ENCODE measurements at places on chromosomes 3 and 15. TPM values are rescaled to one million over a fixed set of nuclear protein-coding genes. Genes with fewer than 3 reads are reported as not detected.

DNAH12 gene
- not detected for total RNA-seq

TFRC gene
- total RNA-seq = 132 TPM

DNA sequence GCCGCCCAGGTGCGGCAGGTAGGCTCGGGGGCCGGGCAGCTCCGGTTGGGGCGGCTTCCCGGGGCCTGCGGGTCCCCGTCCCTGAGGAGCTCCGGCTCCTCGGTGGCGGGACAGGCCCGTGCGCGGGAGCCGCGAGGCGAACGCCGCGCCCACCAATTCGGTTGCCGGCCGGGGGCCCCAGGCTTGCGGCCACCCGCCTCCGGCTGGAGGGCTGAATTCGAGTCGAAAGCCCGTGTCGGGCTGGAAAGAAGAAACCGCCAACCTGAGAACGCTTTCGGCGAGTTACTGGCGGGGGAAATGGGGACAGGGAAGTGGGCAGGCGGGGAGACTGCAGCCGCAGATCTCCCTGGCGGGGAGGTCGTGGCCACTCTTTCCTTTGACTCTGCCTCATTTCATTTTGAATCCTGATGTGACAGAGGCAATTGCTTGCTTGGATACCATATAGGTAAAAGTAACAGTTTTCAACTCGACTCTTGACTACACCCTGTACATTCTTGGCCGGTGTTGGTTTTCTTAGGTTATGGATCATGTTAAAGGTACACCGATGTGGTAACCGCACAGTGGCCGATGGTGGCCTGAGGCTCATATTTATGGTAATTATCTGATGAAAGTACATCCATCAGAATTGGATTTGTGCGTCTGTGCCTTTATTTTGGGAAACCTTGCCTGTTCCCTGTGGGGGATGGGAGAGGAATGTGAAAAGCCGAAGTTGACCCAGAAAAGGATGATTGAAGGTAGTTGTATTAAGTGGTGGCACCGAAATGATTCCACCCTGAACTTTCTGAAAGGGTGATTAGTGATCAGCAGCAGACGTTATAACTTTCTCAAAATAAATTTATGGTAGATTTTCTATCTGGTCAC is 1.7 kb downstream of the B3GNT5 start:
- no peaks in the 10 kb centered on the region for H3K27me3 ChIP-seq
- H3K4me1 ChIP-seq = no peaks in the 10 kb centered on the region
- peak overlapping the region; percentile 83 for H3K27ac ChIP-seq
- DNase-seq = no peak

DNA sequence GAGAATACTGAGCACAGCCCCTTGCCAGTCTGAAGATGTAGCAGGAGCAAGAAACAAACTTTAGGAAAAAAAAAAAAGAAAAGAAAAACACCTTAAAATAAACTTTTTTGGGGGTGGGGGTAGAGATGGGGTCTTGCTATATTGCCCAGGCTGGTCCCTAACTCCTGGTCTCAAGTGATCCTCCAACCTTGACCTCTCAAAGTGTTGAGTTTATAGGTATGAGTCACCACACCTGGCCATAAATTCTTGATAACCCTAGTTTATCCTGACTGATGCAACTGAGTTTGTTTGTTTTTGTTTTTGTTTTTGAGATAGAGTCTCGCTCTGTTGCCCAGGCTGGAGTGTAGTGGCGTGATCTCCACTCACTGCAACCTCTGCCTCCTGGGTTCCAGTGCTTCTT is 28.4 kb downstream of the GXYLT2 start:
- no peak overlapping the region for H3K4me3 ChIP-seq
- no peak overlapping the region for H3K27ac ChIP-seq
- no peaks in the 10 kb centered on the region for H3K36me3 ChIP-seq
- DNase-seq = no peak

GRCh38 chr3:8847317-8847716 is 77.9 kb upstream of the OXTR start:
- H3K4me1 ChIP-seq = no peaks in the 10 kb centered on the region
- H3K4me3 ChIP-seq = no peak overlapping the region
- H3K36me3 ChIP-seq = no peaks in the 10 kb centered on the region
- no peak overlapping the region for H3K27ac ChIP-seq
- no peaks in the 10 kb centered on the region for H3K27me3 ChIP-seq

DNA sequence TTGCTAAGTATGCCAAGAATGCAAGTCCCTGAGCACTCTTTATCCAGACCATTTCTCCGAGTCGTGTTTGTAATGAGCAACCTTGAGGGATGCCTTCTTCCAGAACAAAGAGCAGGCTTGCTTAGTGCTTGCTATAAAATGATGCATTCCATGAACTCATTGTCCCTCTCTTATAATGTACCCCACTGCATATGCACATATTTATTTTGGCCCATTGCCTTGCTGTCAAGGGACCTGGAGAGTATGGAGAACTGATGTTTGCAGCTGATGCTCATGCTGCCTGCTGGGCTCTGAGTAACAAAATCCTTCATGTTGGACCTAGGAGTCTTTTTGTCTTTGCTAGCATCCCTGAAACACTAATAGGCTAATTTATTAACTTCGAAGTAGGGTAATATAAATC is 97.8 kb upstream of the AADACL2 start:
- H3K27me3 ChIP-seq = no peaks in the 10 kb centered on the region
- no peak overlapping the region for H3K27ac ChIP-seq
- DNase-seq = no peak
- H3K4me3 ChIP-seq = no peak overlapping the region
- H3K4me1 ChIP-seq = peaks cover 5% of the 10 kb centered on the region

- no peaks in the 10 kb centered on the region for H3K36me3 ChIP-seq
- H3K27me3 ChIP-seq = no peaks in the 10 kb centered on the region
- DNase-seq = no peak
- peaks cover 46% of the 10 kb centered on the region for H3K4me1 ChIP-seq
Measured at GRCh38 chr15:40087068-40087810, 21.4 kb downstream of the BMF start.

DNA sequence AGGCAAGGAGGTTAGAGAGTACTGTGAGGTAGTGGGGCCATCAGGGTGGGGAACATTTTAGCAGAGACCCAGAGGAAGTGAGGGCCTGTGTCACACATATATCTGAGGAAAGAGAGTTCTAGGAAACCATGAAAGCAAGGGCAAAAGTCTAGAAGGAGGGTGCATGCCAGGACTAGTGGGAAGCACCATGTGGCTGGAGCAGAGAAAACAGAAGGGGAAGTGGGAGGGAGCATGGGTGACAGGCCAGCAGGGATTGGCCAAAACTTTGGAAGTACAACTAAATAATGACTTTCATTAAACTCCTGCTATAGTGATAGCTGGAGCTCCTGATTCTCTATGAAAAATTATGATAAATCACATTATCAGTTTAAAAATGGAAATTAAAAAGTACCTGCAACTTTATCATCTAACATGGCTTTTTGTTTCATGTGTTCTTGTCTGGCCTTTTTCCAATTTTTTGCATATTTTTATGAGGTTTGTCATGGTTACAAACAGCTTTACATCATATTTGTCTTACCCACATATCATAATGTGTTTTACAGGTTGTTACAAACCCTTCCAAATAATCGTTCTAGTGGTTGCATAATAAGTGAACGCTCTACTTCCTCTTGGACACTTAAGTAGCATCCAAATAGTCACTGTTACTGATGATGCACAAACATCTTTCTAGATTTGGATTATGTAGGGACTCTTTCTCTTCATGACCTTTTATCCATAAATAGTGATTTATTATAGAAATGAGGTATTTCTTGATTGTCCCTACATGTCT is 168.3 kb downstream of the NEK10 start:
- H3K36me3 ChIP-seq = no peaks in the 10 kb centered on the region
- no peak overlapping the region for H3K4me3 ChIP-seq
- H3K4me1 ChIP-seq = no peaks in the 10 kb centered on the region
- H3K27ac ChIP-seq = no peak overlapping the region

DNA sequence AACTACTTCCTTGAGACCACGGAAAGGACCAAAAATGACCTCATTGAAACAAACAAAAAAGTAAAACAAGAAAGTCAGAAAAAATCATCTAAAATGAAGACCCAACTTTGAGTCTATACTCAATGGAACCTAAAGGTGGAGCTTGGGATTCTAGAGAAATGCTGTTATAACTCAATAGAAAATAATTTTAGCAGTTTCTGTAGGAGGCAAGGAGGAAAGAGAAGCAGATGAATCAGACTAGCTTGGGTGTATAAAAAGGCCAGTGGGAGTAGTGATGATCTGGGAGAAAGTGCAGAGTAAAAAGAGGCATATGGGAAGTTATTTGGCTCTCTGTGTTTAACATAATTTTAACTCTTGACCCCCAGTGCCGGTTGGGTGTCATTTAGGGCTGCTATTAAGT is 94.4 kb downstream of the TMCO5A start:
- H3K36me3 ChIP-seq = no peaks in the 10 kb centered on the region
- no peaks in the 10 kb centered on the region for H3K27me3 ChIP-seq
- H3K27ac ChIP-seq = no peak overlapping the region
- H3K4me1 ChIP-seq = no peaks in the 10 kb centered on the region
- no peak overlapping the region for H3K4me3 ChIP-seq
- no peak for DNase-seq

DNA sequence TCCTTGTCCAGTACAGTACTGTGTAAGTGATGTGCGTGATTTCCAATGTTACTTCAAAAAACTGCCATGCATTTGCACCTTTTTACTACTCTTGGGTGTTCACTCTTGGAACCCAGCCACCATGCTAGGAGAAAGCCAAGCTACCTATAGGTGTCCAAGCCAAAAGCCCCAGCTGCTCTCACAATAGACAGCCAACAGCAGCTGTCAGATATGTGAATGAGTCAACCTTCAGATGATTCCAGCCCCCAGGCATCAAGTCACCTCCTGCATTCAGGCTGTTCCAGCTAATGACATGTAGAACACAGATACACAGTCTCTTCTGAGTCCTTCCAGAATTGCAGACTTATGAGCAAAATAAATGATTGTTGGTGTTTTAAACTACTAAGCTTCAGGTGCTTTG is 417.7 kb upstream of the TGFBR2 start:
- no peaks in the 10 kb centered on the region for H3K36me3 ChIP-seq
- H3K27ac ChIP-seq = no peak overlapping the region
- no peaks in the 10 kb centered on the region for H3K27me3 ChIP-seq
- no peak for DNase-seq
- H3K4me1 ChIP-seq = no peaks in the 10 kb centered on the region

- DNase-seq = no peak
- no peak overlapping the region for H3K27ac ChIP-seq
- no peaks in the 10 kb centered on the region for H3K4me1 ChIP-seq
- no peaks in the 10 kb centered on the region for H3K27me3 ChIP-seq
- H3K36me3 ChIP-seq = peaks cover 2% of the 10 kb centered on the region
Measured at GRCh38 chr3:138289260-138289659, 40.4 kb downstream of the NME9 start.

DNA sequence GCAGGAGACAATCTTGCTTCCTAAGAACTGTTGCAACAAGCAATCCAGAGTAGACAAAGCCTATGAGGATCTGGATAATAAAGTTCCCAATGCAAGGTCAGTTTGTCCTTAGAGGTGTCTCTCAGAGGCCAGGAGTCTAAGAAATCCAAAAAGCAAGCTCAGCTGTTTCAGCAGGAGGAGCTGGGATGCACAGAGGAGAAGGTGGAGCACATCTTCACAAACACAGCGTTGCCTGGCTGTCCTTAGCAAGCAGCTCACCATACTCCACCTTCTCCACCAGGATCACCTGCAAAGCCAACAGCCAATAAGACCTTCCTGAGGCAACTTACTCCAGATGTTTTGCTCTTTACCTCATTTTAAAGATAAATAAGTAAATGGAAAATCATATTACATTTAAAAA is 365 bp downstream of the ZBED2 start:
- H3K27me3 ChIP-seq = no peaks in the 10 kb centered on the region
- no peak overlapping the region for H3K4me3 ChIP-seq
- no peaks in the 10 kb centered on the region for H3K4me1 ChIP-seq
- DNase-seq = no peak
- H3K36me3 ChIP-seq = no peaks in the 10 kb centered on the region

DNA sequence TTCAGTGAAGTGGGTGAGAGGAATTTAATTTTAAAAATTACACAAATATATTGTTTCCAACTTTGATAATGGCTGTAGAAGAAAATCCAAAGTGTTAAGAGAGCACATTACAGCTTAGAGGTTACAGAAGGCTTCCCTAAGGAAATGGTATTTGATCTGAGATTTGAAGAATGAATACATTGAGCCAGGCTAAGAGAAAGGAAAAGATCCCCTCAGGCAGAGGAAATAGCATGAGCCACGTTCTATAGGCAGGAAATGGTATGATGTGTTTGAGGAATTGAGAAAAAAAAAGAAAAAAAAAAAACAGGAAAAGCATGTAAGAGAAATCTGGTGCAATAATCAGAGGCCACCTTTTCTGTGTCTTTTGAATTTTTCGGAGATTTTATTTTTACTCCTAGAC is 48.6 kb downstream of the UNC13C start:
- no peaks in the 10 kb centered on the region for H3K27me3 ChIP-seq
- H3K36me3 ChIP-seq = no peaks in the 10 kb centered on the region
- H3K27ac ChIP-seq = no peak overlapping the region
- no peak overlapping the region for H3K4me3 ChIP-seq

GRCh38 chr15:86932456-86932855 is 852.8 kb downstream of the AGBL1 start:
- H3K27ac ChIP-seq = no peak overlapping the region
- no peaks in the 10 kb centered on the region for H3K36me3 ChIP-seq
- H3K4me1 ChIP-seq = no peaks in the 10 kb centered on the region
- H3K4me3 ChIP-seq = no peak overlapping the region
- no peak for DNase-seq

- peak overlapping the region; percentile 2 for H3K4me3 ChIP-seq
- no peaks in the 10 kb centered on the region for H3K36me3 ChIP-seq
- DNase-seq = no peak
- H3K4me1 ChIP-seq = peaks cover 53% of the 10 kb centered on the region
- no peak overlapping the region for H3K27ac ChIP-seq
- no peaks in the 10 kb centered on the region for H3K27me3 ChIP-seq
Measured at GRCh38 chr3:185931777-185932612, 5.8 kb downstream of the TRA2B start.

- H3K4me3 ChIP-seq = no peak overlapping the region
- no peaks in the 10 kb centered on the region for H3K27me3 ChIP-seq
- H3K36me3 ChIP-seq = no peaks in the 10 kb centered on the region
Measured at GRCh38 chr3:134079111-134079547, 49.4 kb upstream of the SLCO2A1 start.

DNA sequence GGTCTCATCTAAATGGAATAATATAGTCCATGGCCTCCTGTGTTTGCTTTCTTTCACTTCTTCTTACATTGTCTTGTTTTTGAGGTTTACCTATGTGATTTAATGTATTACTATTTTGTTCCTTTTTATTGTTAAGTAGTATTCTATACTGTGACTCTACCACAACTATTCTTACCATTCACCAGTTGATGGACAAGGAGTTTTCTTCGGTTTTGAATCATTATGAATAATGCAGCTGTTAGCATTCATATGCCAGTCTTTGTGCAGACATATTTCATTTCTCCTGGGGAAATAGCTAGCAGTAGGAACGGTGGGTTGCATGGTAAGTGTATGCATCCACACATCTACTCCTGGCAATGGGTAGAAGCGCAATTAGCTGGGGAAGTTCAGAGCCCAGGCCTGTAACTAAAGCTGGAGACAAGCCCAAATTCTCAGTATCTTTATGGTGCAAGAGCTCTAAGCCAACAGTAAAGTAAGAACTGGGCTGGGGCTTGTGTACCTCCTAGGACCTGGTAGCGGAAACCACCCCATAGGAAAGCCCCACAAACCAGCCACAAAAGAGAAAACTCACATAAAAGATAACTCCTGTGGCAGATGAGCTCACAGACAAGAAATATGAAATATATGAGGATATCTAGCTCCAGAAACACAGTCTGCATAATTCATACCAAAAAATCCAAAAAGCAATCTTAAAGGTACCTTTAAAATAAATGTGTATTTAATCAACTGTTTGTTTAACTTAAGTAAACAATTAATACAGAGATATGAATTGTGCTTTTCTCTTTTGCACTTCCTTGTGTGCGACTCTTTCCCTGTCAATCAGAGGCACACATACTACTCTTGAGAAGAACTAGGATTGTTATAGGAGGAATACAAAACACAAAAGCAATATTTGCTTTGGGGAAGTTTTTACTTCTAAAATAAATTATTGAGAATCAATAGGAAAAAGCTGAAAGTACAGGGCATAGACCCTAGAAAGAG is 2.7 kb upstream of the CSTA start:
- H3K27ac ChIP-seq = no peak overlapping the region
- DNase-seq = no peak
- H3K36me3 ChIP-seq = no peaks in the 10 kb centered on the region

All from right lobe of liver (tissue), 6 donors.